ENCODE measurements at places on chromosomes 12 and 14.

GRCh38 chr14:58946431-58946830, 242.0 kb upstream of the DAAM1 start:
- DNase-seq: no peak

DNA sequence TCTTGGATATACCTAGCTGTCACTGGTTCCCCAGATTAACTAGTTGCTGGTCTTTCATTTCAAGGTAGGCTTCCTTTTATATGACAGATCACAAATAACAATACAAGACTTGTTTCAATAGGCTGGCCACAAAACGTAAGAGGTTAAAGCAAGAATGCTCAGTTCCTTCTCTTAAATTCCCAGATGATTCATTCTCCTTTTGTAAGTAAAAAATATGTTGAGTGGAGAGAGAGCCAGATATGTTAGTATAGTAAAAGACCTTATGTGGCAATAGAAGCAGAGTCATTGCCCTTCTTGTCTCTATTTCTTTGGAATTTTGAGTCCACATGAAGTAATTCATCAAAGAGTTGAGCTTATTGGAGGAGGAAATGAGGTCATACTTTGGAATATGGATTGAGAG, 939.0 kb upstream of the ATXN7L3B start:
- DNase-seq: no peak

- DNase-seq: no peak
Observed at GRCh38 chr14:73283608-73284379, 46.5 kb downstream of the PAPLN start.

- no peak for DNase-seq
Observed at GRCh38 chr12:81958406-81958805, 199.3 kb upstream of the PPFIA2 start.

DNA sequence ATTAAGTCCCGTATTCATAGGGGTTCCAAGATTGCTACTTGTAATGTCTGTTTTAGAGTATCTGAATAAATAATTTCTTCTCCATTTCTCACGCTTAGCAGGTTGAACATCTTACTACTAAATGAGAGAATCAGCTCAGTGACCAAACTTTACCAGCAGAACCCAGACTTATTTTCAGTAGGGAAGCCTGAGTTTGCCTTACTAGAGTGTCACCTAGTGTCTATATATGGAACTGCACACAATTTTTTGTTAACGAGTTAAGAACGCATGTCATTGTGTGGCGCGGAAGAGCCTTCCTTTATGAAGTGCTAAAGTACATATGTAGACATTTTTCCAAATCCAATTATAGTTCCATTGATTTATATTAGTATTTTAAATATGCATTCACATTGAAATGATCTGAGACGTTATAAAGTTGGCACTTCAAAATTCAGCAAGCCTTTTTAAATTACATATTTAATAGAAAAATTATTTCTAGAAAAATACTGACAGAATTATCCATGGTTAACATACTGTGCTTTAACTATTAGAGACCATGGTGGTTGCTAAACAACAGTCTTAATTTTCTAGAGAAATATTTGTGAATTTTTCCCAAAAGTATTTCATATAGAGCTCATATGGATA, 88.3 kb downstream of the RPS29 start:
- DNase-seq: peak; percentile 68

DNA sequence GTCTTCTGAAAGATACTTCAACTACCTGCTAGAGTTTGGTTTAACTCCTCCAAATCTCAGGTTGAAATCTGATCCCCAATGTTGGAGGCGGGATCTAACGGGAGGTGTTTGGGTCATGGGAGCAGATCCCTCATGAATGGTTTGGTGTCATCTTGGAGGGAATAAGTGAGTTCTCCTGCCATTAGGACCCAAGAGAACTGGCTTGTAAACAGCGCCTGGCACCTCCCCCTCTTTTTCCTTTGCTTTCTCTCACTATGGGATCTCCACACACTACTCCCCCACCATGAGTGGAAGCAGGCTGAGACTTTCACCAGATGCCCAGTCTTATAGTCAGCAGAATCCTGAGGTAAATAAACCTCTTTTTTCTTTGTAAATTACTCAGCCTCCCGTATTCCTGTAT, 2.5 kb downstream of the CNIH1 start:
- no peak for DNase-seq

All from hematopoietic multipotent progenitor cell treated with erythropoietin and hydrocortisone succinate and interleukin-3 and kit ligand, for 17 days (in vitro differentiated cells).